ENCODE measurements at places on chromosomes 5 and 9.

- no peak for DNase-seq
These were observed 46.4 kb downstream of the SH3RF2 start for GRCh38 chr5:145982572-145983318.

DNA sequence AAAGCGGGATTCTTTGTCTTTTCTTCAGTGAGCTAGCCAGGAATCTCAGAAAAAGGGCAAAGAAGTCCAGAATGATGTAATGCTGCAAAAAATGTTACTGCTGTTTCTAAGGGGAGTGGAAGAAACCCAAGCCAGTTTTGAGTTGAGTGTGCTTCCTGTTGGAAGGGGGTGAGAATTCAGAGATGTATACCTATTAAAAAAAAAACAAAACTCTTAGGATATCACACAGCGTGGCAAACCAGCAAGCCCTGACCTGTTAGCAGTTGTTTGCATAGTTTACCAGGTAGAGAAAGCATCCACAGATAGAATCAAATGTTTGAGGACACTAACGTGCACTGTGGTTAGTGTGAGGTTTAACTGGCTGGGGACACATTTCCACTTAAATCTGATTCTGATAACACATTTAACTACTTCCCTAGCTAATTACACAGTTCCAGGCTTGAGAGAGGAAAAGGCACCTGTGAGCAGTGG lies 11.4 kb downstream of the BASP1 start:
- peak; percentile 91 for DNase-seq

DNA sequence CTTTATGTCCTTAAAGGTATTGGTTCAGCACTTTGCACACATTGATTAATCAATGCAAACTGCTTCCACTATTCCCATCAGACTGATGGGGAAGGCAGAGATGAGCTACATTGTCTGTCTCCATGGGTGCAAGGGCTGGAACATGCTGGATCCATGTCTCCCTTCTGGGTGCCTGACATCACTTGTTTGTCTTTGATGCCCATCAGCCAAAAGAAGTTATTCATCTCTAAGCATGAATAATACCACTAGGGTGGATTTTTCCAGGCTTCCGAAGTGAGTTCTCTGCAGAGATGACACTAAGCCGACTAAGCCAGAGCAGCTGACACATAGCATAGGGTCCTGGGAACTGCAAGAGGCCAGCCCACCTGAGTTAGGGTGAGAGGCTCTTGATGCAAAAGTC lies 8.7 kb downstream of the FGF1 start:
- no peak for DNase-seq

GRCh38 chr5:78690253-78690972 lies 41.8 kb upstream of the LHFPL2 start:
- no peak for DNase-seq

- no peak for DNase-seq
These were observed 83.8 kb downstream of the ANKRD31 start for GRCh38 chr5:75152860-75153259.

- DNase-seq, result no peak
These were observed 165.9 kb upstream of the ELL2 start for GRCh38 chr5:96127538-96127937.

GRCh38 chr9:133919253-133920115 lies 72.6 kb downstream of the VAV2 start:
- DNase-seq, result no peak

DNA sequence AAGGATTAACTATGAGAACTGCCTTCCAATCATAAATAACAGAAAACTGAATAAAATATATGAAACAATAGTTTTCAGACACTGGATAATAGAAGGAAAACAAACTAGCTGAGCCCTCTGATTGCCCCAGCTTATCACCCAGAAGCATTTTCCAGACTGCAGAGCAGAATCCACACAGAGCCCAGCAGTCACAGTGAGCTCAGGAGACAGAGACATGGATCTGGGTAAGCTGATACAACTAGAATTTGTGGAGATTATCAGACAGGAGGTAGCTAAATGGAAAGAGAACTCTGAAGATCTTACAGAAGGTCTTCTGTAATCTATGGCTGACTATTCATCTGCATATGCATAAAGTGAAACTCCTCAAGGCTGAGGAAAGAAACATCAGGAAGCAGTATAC lies 128.8 kb downstream of the NR2F1-AS1 start:
- DNase-seq, result no peak

GRCh38 chr5:69275563-69275962 lies 40.9 kb downstream of the CDK7 start:
- no peak for DNase-seq

- DNase-seq, result no peak
These were observed 1991.3 kb upstream of the C9orf72 start for GRCh38 chr9:29564564-29564963.

GRCh38 chr9:107409581-107410389 lies 79.8 kb downstream of the KLF4 start:
- DNase-seq, result no peak
